ENCODE measurements at places on chromosomes 12 and 14. TPM values are rescaled to one million over a fixed set of nuclear protein-coding genes. Genes with fewer than 3 reads are reported as not detected.

Gene ART4
- polyA plus RNA-seq, result not detected

- DNase-seq, result no peak
Observed at GRCh38 chr14:100528962-100529560, 58.2 kb downstream of the BEGAIN start.

DNA sequence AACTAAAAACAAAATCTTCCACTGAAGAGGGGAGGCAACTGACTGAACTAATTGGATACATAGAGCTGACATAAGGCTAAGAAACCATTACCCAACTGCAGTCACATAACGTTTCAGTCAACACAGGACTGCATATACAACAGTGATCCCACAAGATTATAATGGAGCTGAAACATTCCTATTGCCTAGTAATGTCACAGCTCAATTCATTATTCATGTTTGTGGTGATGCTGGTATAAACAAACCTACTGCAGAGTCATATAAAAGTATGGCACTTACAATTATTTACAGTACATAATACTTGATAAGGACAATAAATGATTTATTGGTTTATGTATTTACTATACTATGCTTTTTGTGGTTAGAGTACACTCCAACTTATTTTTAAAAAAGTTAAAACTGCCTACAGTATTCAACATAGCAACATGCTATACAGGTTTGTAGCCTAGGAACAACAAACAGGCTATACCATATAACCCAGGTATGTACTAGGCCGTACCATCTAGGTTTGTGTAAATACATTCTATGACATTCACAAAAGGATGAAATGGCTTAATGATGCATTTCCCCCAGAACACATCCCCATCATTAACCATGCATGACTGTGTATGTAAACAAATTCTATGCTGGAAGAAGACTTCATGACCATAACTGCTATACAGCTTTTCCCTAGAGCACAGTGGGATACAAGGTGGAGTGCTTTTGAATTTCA, 4.3 kb downstream of the NAP1L1 start:
- no peak for DNase-seq

- DNase-seq, result no peak
Observed at GRCh38 chr14:88546621-88547385, 8.0 kb downstream of the PTPN21 start.

DNA sequence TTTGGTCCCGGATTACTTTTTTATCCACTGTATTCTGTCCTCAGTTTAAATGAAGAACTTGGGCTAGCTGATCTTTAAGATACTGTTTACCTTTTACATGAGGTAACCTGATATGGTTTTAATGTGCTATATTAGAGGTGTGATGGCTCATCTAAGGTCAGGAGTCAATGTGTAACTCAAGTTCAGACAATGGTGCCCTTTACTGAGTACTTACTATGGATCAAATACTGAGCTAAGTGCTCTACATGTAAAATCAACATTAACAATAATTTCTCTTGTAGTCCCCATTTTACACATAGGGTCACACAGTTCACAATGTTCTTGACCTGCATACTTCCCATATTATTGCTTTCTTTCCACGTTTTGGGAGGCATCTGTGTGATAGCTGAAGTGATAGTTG, 79.2 kb downstream of the CEP83 start:
- DNase-seq, result no peak

Gene CCT2
- 166 TPM for polyA plus RNA-seq
